ENCODE measurements at places on chromosomes 7 and 10. TPM values are rescaled to one million over a fixed set of nuclear protein-coding genes. Genes with fewer than 3 reads are reported as not detected.

The GALNT11 gene
- polyA plus RNA-seq, result 23.6 TPM

The GLUD1 gene
- polyA plus RNA-seq, result 119 TPM

DNA sequence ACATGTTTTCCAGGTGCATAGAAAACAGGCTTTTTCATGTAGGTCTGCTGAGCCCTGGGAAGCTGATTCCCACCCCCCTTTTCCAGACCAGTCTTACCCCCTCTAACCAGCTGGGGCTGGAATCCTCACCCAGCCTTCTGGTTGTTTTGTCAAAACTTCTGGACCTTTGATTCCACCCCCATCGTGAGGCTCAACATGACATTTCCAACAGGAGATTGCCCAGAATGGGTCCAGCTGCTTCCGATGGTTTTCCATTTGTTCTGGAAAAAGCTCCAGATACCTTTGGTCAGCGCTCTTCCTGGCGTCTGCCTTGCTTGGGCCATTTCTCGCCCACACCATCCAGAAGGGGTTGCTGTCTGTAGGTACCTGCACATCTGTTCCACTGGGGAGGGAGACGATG lies 41.5 kb downstream of the MINDY4 start:
- no peak overlapping the region for H3K27ac ChIP-seq
- H3K27me3 ChIP-seq, result no peaks in the 10 kb centered on the region
- no peaks in the 10 kb centered on the region for H3K4me1 ChIP-seq
- H3K4me3 ChIP-seq, result no peak overlapping the region
- H3K36me3 ChIP-seq, result peaks cover 19% of the 10 kb centered on the region
- no peak for DNase-seq

- no peak for DNase-seq
- no peak overlapping the region for H3K4me3 ChIP-seq
- no peaks in the 10 kb centered on the region for H3K4me1 ChIP-seq
Measured at GRCh38 chr7:151330661-151331060, 11.0 kb upstream of the NUB1 start.

The MOGAT3 gene
- 58.9 TPM for polyA plus RNA-seq

- H3K4me3 ChIP-seq, result no peak overlapping the region
- H3K4me1 ChIP-seq, result no peaks in the 10 kb centered on the region
- no peak overlapping the region for H3K27ac ChIP-seq
- no peaks in the 10 kb centered on the region for H3K36me3 ChIP-seq
Measured at GRCh38 chr10:70549962-70550458, 52.5 kb downstream of the PRF1 start.

DNA sequence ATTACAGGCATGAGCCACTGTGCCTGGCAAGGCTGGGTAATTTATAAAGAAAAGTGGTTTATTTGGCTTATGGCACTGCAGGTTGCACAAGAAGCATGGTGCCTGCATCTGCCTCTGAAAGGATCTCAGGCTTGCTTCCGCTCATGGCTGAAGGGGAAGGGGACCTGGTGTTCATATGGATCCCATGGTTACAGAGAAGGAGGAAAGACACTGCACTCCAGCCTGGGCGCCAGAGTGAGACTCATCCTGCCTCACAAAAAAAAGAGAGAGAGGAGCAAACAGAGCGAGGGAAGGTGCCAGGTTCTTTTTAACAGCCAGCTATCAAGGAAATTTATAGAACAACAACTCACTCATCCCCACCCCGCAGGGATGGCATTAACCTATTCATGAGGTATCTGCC lies 36.2 kb downstream of the HIP1 start:
- no peak overlapping the region for H3K27ac ChIP-seq
- no peaks in the 10 kb centered on the region for H3K27me3 ChIP-seq
- no peak for DNase-seq
- H3K36me3 ChIP-seq, result no peaks in the 10 kb centered on the region
- no peak overlapping the region for H3K4me3 ChIP-seq

The PRLHR gene
- not detected for polyA plus RNA-seq

DNA sequence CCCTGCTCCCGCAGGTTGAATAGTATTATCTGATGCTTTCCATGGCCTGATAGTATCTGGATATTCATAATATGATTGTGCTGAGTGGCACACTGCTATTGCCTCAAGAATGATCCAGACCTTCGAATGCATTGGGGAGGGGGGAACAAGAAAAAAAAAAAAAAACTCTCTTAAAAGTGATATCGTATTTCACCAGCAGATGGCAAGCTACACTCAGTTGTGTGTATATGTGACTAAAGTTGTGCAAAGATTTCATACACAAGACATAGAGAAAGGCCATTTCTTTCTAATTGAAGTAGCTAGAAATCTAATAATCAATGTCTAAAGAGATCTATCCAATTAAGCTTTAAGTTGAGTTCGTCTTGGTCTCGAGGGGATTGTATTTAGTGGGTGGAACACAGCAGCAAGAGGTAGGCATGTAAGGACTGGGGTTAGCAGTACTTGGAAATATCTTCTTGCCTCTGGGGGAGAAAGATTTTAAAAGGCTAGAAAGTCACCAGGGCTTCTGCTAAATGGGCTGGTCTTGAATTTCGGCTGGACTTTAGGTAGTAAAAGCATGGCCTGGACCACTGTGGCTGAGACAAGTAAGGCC lies 15.3 kb downstream of the SFRP4 start:
- peak; percentile 28 for DNase-seq
- H3K4me3 ChIP-seq, result no peak overlapping the region
- no peaks in the 10 kb centered on the region for H3K36me3 ChIP-seq
- H3K27me3 ChIP-seq, result no peaks in the 10 kb centered on the region

DNA sequence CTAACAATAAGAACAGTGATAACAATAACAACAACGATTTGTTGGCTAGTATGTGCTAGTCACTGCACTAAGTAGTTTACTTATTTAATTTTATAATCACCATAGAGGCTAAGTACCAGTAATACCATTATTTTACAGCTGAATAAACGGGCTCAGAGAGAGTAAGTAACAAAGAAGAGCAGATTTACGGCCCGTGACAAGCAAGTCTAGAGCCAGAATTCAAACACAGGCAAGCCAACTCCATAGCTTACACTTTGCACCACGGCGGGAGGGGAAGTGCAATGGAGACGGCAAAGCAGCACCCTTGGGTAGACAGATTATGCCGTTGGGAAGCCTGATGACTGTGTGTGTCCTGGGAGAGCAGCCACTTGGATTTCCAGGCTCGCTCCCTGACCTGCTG lies 1.2 kb upstream of the OR6V1 start:
- no peak for DNase-seq
- no peak overlapping the region for H3K4me3 ChIP-seq
- peaks cover 2% of the 10 kb centered on the region for H3K4me1 ChIP-seq
- H3K36me3 ChIP-seq, result no peaks in the 10 kb centered on the region
- H3K27ac ChIP-seq, result no peak overlapping the region

GRCh38 chr10:6678211-6678803 lies 98.2 kb upstream of the PRKCQ start:
- no peaks in the 10 kb centered on the region for H3K27me3 ChIP-seq
- H3K36me3 ChIP-seq, result no peaks in the 10 kb centered on the region
- DNase-seq, result peak; percentile 54
- no peak overlapping the region for H3K4me3 ChIP-seq

- no peaks in the 10 kb centered on the region for H3K36me3 ChIP-seq
- H3K4me3 ChIP-seq, result no peak overlapping the region
- no peak overlapping the region for H3K27ac ChIP-seq
- H3K27me3 ChIP-seq, result no peaks in the 10 kb centered on the region
- H3K4me1 ChIP-seq, result no peaks in the 10 kb centered on the region
Measured at GRCh38 chr10:63798599-63799498, 277.6 kb downstream of the REEP3 start.

- no peaks in the 10 kb centered on the region for H3K27me3 ChIP-seq
- H3K4me3 ChIP-seq, result no peak overlapping the region
- no peaks in the 10 kb centered on the region for H3K4me1 ChIP-seq
- DNase-seq, result no peak
Measured at GRCh38 chr10:121316432-121316831, 281.8 kb downstream of the FGFR2 start.

- H3K27me3 ChIP-seq, result no peaks in the 10 kb centered on the region
- H3K36me3 ChIP-seq, result peaks cover 10% of the 10 kb centered on the region
Measured at GRCh38 chr10:101538446-101538845, 49.6 kb downstream of the POLL start.

The GNAI1 gene
- polyA plus RNA-seq, result 10.2 TPM

DNA sequence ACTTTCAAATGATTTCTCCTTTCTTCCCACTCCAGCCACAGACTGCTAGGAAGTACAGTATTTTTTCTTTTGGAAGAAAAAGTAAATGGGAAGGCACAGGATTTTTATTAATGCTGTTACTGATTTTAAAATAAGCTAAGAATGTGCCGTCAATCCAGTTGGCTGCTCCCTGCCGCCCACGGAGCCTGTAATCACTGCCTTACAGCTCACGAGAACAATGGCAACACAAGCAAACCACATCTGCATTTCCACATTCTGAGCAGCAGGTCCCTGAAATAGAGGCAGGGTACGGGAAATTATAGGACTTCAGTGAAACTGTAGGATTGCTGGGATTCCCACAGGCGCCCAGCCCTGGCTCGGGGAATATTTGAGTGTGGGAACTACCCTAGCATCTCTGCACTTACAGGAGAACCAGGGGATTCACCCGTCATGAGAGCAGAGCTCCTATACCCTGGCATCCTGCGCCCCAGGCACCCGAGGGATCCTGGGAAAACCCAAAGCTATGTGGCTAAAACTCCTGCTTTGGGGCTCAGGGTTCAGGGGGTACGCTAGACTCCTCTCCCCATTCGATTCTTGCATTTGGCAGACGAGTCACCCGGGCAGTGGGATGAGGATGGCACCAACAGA lies 72.9 kb upstream of the TNS3 start:
- no peaks in the 10 kb centered on the region for H3K27me3 ChIP-seq
- H3K4me1 ChIP-seq, result no peaks in the 10 kb centered on the region
- DNase-seq, result no peak
- no peak overlapping the region for H3K27ac ChIP-seq

- no peak overlapping the region for H3K27ac ChIP-seq
- DNase-seq, result no peak
- no peaks in the 10 kb centered on the region for H3K27me3 ChIP-seq
- no peak overlapping the region for H3K4me3 ChIP-seq
- no peaks in the 10 kb centered on the region for H3K36me3 ChIP-seq
Measured at GRCh38 chr7:18916826-18917225, 200.6 kb downstream of the TWIST1 start.

DNA sequence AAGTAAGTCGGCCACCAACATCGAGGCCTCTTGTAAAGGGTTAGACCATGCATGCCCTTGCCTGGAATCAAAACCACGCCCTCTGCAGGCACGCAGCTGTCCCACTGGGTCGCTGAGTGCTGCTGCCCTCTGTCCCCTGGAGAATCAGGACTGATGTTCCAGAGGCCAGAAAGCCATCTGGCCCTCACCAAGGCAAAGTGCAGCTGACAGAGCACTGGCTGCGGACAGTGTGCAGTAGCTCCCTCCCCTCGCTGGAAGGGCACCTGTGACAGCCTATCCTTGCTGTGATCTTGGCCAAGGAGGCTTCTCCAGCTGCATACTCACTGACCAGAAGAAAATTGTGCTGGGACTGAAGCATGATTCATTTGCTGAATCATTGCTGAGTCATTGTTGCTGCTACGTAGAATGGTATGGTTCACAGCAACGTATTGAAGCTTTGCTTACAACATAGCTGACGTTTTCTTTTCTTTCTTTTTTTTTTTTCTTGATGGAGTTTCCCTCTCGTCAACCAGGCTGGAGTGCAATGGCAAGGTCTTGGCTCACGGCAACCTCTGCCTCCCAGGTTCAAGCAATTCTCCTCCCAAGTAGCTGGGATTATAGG lies 30.4 kb downstream of the DDC start:
- no peak overlapping the region for H3K4me3 ChIP-seq
- peak overlapping the region; percentile 68 for H3K27ac ChIP-seq
- peaks cover 12% of the 10 kb centered on the region for H3K36me3 ChIP-seq
- H3K4me1 ChIP-seq, result peaks cover 39% of the 10 kb centered on the region
- no peaks in the 10 kb centered on the region for H3K27me3 ChIP-seq
